Stimulated activated CD4-positive, alpha-beta T cell treated with anti-CD3 and anti-CD28 coated beads, Interleukin-2, amount 100 ng/mL, for 24 hours (primary cell): ENCODE measurements at places on chromosomes 3 and 15.
A peak's percentile ranks its signal among the peaks of the same experiment; 100 is the strongest.

DNA sequence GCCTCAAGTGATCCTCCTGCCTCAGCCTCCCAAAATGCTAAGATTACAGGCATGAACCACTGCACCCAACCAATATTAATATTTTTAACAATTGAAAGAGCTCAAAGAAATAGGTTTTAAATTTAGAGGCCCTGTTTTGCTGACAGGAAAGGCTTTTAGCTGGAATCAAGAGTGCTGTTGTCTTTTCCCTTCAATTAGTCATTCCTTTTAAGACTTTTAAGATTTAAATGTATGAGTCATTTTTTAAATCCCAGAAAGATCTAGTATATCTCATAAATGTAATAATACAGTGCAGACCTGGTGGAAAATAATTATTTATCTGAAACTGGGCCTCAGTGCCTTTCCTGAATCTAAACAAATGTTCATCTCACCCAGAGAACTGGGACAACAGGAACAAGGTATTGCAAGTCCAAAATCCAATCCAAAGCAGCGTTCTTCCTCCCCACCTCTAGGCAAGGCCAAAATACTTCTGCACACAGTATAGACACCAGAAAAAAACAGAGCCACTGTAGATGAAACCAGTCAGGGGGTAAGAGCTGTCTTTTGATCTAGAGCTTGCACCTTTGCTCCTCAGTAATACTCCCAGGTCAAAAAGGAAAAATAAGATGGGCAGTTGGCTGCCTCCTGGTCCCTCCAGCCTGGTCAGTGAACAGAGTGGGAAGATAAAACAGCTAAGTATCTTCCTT, 14.4 kb downstream of the AGTR1 start:
- DNase-seq = no peak

GRCh38 chr3:146585156-146585555, 20.0 kb downstream of the PLSCR5 start:
- DNase-seq = no peak

DNA sequence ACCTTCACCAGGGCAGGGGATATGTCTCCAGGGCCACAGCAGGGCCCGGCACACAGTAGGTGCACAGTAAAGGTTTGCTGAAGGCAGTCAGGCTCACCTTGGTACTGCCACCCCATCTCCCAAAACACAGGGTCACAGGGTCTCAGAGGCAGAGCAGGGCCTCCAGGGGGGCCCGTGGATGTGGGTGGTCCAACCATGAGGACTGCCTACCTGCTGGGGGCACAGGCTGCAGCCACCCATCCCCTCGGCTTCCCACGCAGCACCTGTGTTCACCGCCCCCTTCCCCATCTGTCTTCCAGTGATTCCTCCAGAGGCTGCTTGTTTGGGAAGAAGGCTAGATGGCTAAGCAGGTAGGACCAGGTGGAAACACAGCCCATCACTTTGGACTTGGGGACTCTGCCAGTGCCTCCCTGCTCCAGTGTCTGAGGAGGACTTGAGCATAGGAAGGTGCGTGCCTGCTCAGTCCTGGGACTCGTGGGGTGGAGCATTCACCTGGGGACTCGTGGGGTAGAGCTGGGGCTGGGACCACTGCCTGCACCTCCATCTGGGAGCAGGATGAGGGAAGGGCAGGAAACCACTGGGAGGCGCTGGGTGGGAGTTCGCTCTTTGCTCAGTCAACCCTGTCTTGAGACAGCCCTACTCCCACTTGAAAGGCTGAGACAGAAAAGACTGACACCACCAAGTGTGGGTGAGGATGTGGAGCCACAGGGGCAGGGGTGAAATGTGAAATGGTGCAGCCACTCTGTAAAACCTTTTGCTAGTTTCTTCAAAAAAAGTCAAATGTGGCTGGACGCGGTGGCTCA, 18.8 kb upstream of the PLXND1 start:
- DNase-seq = no peak

- no peak for DNase-seq
These were observed 45.0 kb downstream of the GLDN start for GRCh38 chr15:51386486-51386885.

GRCh38 chr15:51051776-51052175, 42.9 kb downstream of the TNFAIP8L3 start:
- DNase-seq = no peak

- peak; percentile 88 for DNase-seq
These were observed at the start of gene KAT2B for GRCh38 chr3:20039765-20040547. Gene KAT2B (plus strand): TSS chr3:20040446. CDS start chr3:20040478, 32 bp downstream.

DNA sequence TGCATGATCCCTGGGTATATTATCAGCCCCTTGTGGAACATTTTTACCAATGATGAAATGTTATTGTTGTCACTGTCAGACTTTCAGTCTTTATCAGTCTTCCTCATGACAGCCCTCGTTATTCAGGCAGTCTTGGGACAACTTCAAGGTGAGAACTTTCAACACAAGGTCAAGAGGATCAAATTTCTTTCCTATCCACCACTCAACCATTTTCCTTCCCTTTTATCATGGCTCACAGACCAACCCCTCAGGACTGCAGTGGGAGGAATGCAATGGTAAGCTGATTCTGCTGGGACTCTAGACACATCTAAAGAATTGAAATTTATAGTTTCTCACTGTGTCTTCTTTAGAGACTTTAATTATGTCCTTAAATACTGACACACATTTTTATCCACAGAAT, 107.0 kb upstream of the LSAMP start:
- no peak for DNase-seq

GRCh38 chr3:188133646-188134045, 20.3 kb upstream of the LPP start:
- no peak for DNase-seq
